CD4-positive, alpha-beta T cell (primary cell): ENCODE measurements at places on chromosomes 4 and X.

GRCh38 chr4:142021761-142022160 is 385.4 kb downstream of the IL15 start:
- DNase-seq, result no peak

- DNase-seq, result no peak
Observed at GRCh38 chrX:53153581-53153980, 59.6 kb downstream of the KANTR start.

GRCh38 chr4:37014584-37014983 is 230.0 kb upstream of the NWD2 start:
- no peak for DNase-seq

- peak; percentile 92 for DNase-seq
Observed at GRCh38 chr4:89303177-89303576, 4.4 kb downstream of the GPRIN3 start.

DNA sequence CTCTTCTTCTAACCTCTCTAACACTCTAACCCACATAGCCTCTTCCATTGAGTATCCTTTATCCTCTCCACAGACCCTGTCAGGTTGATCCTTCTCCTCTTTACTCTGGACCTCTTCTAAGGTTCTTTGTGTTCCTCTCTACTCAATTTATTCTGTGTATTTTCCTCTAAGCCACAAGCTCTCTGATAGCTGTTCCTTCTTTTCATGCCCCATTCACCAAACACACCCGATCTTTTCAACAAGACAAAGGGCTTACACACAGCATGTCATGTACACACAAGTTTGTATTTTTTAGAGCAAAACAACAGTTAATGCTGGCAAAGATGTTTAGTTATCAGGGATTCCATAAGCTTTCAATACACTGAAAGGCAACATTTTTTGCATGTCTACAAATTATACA is 1.9 kb downstream of the SPIN2B start:
- DNase-seq, result no peak

DNA sequence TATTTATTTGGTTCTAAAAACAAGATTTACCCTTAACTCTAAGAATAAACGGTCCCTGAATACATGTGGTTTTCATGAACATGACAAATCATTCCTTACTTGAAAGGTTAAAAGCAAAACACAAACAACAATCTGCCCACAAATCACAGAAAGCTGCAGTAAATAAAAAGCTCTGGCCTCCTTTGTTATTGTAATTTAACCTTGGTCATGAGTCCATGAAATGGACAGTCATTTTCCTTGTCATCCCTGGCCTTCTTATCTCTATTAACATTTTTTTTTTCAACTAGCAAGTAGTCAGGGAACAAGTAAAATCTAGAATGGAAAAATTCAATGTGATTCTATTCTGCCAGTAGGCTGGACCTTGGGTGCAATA is 92.7 kb downstream of the SCD5 start:
- no peak for DNase-seq

GRCh38 chr4:163762741-163763140 is 268.3 kb downstream of the TMA16 start:
- DNase-seq, result no peak

DNA sequence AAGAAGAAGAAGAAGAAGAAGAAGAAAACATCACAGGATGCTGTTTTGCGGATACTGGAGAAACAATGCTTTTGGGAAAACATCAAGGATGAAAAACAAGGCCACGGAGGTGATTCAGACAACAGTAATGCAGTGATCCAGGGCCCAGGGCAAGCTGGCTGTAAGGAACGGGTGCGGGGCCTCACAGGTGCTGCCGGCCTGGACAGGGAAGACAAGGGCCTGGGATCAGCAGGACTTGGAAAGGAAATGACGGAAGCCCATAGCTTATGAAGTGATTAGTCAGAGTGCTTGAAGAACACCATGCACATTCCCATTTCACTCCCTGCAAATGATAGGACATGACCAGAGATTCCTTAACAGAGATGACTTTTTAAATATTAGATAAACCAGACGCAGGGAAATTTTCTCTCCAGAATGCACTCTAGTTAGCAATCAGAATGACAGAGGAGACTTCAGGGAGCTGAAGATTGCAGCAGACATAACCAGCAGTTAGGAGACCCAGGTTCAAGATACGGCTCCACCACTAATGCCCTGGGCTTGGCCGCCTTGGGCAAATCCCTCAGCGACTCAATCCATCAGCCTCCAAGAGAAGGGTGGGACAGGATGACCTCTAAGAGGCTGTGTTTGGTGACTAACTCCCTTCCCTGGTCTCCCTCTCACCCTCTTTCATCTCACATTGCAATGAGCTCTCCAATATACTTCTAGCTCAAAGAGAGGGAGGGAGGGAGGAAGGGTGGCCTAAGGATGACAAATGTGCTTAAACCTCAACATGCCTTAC is 54.1 kb downstream of the APBB2 start:
- DNase-seq, result no peak
